GM23248 (cell line): ENCODE measurements at places on chromosomes 7 and 10.
A peak's percentile ranks its signal among the peaks of the same experiment; 100 is the strongest.

DNA sequence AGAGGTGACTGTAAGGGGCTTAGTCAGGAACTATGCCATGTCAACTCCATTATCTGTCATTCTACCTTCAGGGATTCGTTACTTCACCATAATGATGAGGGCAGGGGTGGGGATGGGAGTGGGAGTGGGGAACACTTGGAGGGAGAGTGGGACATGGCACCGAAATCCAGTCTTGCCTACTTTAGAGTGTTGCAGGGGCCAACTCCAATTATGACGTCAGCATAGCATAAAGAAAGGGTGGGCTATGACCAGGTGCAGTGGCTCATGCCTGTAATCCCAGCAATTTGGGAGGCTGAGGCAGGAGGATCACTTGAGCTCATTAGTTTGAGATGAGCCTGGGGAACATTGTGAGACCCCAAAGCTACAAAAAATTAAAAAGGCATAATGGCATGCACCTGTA, 512.2 kb downstream of the GATA3 start:
- no peak for DNase-seq

- no peak for DNase-seq
These were observed 102.3 kb downstream of the HECTD2 start for GRCh38 chr10:91512458-91512857.

GRCh38 chr10:1716839-1717238, 20.5 kb downstream of the ADARB2 start:
- no peak for DNase-seq

- no peak for DNase-seq
These were observed 33.3 kb downstream of the FANK1 start for GRCh38 chr10:125929618-125930017.

DNA sequence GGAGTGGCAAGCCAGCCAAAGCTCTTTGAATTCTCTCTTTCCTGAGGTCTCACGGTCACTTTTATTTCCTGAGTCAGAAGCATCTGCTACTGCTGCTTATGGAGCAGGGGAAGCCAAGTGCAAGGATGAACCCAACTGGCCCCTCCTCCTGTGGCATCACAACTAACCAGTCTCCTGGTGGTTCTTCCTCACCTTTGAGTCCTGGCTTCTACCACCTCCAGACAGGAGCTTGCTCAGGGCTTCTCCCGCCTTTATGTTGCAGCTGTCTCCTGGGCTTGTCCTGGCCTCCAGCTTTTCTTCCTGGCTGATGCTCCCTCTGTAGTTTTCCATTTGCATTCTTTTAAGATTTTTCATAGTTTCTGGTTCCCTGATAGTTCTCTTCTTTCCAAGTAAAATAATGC, 349.7 kb upstream of the NRP1 start:
- peak; percentile 39 for DNase-seq

GRCh38 chr7:50564171-50564570, 1.0 kb downstream of the DDC start:
- no peak for DNase-seq

GRCh38 chr7:20828947-20829346, 42.3 kb upstream of the SP8 start:
- no peak for DNase-seq

GRCh38 chr7:69803699-69804516, 205.6 kb downstream of the AUTS2 start:
- no peak for DNase-seq

DNA sequence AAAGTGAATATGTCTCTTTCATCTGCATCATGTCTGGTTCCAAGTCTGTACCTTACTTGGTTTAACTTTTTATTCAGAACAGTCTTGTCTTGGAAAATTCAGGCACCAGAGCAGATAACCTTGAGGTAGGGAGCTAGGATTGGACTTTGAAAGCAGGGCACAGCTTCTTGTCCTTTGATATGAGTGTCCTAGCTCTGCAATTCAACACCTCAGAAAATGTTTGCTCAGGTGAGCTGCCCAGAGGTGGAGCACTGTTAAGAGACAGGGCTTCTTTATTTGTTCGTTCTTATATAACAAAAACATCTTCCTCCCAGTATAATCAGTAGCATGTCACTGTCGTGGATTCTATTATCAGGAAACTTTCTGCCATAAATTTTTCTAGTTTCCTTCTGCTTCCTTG, 118.3 kb downstream of the LRRC4 start:
- DNase-seq, result no peak

GRCh38 chr10:65900271-65900670, 1025.6 kb upstream of the LRRTM3 start:
- DNase-seq, result no peak

DNA sequence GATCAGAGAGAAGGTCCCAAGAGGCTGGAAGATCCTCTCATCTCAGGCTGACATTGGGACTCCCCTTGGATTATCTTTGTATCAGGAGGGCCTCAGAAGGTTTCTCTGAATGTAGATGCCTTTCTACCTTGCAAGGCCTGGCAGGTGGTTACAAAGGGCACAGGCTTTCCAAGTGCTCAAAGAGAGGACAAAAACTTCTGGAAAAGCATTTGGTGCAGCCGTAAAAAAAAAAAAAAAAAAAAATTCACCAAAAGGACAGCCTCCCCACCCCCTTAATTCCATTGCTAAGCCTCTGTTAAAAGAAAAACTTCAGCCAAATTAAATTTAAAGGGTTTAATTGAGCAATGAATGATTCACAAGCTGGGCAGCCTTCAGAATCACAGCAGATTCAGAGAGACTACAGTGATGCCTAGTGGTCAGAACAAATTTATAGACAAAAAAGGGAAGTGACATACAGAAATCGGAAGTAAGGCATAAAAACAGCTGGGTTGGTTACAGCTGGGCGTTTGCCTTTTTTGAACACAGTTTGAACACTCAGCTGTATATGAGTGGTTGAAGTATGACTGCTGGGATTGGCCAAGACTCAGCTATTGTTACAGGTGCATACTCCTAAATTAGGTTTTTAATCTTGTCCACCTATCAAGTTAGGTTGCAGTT, 42.5 kb upstream of the LRGUK start:
- DNase-seq, result peak; percentile 21

DNA sequence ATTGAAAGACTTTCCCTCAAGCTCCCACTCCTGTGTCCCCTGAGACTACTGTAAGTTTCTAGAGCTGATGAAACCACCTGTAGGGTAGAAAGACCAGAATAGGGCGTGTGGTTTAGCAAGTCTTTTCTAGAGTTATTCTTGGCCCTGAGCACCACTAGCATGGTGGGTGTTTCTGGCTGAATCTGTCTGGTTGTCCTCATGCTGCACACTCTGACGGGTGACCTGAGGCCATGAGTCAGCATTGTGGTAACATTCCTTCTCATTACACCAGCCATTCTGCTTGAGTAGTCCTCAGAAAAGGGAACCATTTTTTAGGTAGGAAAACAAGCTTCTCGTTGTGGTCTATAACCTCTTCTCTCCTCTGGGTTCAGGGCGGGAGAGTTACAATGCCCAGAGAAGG, 250.3 kb downstream of the SNX13 start:
- peak; percentile 90 for DNase-seq

DNA sequence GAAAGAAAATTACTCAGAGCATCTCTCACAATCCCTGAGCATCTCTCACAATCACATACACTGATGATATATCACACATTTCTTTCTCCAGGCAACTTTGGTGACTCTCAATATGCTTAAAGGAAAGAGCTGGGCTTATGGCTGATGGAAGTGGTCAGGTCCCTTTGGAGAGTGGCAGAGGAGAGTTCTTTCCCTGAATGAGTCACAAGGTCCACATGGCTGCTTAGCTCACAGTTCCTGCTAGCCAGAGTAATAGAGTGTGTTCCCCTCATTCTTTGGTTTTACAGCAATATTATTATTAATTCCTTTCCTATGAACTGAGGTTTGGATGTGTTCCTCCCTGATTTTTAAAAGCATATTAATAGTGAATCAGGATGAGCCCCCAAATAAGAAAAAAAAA, 287.4 kb downstream of the C7orf25 start:
- peak; percentile 47 for DNase-seq

- DNase-seq, result peak; percentile 12
These were observed 75.8 kb downstream of the CDCA7L start for GRCh38 chr7:21869785-21870402.

- DNase-seq, result no peak
These were observed 94.9 kb downstream of the NPSR1 start for GRCh38 chr7:34752929-34753328.

DNA sequence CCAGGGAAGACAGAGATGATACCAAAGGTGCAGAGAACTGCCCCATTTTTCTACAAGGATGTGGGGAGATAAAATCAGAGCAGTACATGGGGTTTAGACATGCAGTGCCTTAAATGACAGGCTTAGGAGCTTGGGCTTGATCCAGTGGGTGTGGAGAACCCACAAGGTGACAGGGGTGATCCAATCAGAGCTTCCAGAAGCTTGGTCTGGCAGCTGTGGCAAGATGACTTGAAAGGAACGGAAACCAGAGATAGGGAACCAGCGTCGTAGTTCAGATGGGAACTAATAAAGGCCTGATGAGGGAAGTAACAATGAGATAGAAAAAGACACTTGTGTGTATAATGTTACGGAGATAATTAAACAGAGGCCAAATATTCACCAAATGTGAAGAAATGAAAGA, 80.7 kb downstream of the SLC37A3 start:
- no peak for DNase-seq

DNA sequence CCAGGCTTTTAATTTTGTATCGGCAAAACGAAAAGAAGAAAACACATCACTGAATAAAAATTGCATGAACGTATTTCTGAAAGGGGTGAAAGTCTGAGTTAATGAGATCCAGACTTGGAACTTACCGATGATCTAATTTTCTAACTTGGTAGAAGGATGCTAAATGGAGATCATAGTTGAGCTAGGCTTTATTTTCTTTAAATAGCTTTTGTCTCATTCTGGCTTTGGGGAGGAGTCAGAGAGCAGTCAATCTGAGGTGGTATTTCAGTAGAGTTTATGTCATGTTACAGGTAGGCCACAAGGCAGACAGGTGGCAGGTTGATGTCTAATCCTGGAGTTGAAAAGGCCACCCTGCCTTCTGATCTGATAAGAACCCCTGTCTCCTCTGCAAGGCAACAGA, 161.9 kb downstream of the KIAA1217 start:
- peak; percentile 16 for DNase-seq

DNA sequence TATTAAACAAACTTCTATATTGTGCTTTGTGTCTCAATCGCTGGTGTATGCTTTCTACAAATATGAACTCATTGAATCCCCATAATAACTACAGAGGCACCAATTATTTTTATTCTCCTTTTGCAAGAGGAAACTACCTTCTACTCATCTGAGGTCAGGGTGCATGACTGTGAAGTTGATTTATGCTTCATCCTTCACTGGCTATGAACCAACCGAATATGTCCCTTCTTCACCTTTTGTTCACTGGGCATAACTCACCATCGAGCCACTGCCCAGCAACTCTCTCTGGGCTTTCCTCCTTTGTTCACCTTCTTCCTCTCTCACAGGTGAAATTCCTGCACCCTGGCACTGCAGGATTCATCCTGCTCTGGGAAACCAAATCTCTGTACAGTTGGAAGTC, 61.3 kb upstream of the PFKP start:
- DNase-seq, result no peak

- no peak for DNase-seq
These were observed 66.8 kb upstream of the CYP26C1 start for GRCh38 chr10:92993699-92994272.

GRCh38 chr7:50508471-50508943, 56.7 kb downstream of the DDC start:
- no peak for DNase-seq

DNA sequence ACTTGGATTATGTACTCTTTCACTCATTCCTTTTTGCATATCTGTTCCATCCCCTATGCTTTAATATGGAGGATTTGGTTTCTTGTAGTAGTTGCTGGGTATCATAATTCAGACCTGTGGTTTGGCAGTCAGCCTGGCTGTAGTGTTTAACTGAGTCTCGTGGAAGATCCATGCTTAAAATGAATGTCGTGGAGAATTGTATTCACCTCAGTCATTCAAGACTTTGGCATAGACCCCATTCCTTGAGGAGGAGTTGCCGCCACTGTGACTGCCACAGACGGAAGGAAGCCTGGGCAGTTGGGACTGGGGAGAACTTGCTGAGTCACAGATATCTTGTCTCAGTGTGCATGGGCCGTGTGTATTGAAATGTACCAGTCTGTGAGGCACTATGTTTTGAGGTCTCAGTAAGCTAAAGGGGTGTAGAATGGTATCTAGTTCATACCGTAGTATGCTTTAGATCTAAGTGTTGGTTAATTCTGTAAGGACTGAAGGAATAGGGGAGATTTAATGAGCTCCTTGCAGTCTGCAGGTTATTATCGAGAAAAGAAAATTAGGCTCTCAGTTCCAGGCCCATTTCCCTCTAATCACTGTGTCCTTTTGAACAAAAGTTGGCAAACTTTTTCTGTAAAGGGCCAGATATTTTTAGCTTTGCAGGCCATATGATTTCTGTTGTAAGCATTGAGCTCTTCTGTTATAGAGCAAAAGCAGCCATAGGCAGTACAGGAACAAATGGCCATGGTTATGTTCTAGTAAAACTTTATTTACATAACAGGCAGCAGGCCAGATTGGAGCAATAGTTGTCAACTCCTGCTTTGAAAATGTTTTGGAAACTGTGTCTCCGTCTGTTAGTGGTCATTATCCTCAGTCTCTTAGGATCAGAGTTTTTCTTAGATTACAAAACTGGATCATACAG, 76.8 kb downstream of the TPST1 start:
- peak; percentile 99 for DNase-seq

GRCh38 chr10:99917963-99918825, 91.6 kb downstream of the DNMBP start:
- peak; percentile 81 for DNase-seq

DNA sequence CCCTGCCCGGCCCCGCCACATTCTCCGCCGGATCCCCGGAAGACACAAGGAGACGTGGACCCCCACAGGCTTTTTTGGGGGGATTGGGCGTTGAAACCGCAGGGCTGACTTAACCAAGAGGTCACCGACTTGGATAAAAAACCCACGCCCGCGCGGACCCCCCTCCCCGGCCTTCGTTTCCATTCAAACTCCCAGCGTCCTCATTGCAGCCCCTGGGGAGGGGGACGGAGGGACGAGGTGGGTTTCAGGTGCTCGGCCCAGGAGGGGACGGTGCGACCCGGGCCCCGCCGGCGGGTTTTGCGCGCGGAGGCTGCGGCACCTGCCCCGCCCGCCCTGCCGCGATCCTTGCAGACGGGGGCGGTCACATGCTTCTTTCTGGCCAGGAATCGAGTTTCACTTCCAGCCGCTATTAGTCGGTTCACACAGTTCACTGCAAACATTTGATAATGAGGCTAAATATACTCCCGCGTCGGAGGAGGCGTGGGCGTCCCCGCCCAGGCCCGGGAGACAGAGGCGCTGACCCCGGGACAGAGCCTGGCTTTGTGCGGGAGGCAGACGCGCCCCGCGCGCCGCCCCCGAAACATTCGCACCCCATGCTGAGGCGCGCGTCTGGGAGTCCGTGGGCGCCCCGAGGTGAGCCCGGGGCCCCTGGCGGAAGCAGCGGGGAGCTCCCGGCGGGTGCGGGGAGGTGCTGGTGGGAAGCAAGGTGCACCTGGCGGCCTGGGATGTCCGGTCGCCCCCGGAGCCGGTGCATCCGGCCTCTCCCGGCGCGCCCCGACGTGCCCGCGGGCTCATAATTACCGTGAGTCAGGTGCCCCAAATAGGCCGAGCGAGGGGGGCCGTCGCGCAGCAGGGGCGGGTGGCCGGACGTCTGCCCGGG, 2.7 kb upstream of the PDGFA start:
- DNase-seq, result peak; percentile 60
